ENCODE measurements at places on chromosomes 3 and 15.
A peak's percentile ranks its signal among the peaks of the same experiment; 100 is the strongest.

DNA sequence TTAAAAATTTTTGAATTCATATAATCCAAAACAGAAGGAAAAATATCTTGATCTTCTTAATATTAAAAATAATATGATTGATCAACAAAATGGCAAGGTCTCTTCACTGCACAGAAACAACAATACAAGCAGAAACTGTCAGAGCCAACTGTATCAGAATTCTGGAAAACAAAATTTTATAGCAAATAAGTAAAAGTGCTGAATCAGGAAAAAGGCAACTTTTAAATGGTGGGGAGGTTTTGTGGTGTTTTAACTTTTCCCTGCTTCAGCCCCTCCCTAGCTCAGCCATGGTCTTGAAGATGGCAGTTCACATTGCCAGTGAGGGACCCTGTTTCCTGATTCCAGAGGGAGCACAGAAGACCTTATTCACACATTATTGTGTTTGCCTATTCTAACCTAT lies 37.6 kb downstream of the SPESP1 start:
- H3K27ac ChIP-seq: no peak overlapping the region
- DNase-seq: no peak
- H3K4me1 ChIP-seq: no peaks in the 10 kb centered on the region
- H3K27me3 ChIP-seq: peaks cover 8% of the 10 kb centered on the region
- H3K36me3 ChIP-seq: no peaks in the 10 kb centered on the region

GRCh38 chr3:172073262-172073915 lies 34.0 kb downstream of the FNDC3B start:
- H3K4me1 ChIP-seq: peaks cover 49% of the 10 kb centered on the region
- no peak overlapping the region for H3K4me3 ChIP-seq
- no peak overlapping the region for H3K27ac ChIP-seq
- no peaks in the 10 kb centered on the region for H3K27me3 ChIP-seq

- DNase-seq: no peak
- H3K4me1 ChIP-seq: peaks cover 37% of the 10 kb centered on the region
- H3K27ac ChIP-seq: no peak overlapping the region
- no peaks in the 10 kb centered on the region for H3K27me3 ChIP-seq
Measured at GRCh38 chr3:31962801-31963205, 18.3 kb downstream of the OSBPL10 start.

GRCh38 chr3:124223853-124224252 lies 231.9 kb upstream of the ROPN1 start:
- H3K4me3 ChIP-seq: no peak overlapping the region
- H3K27ac ChIP-seq: no peak overlapping the region
- H3K36me3 ChIP-seq: peaks cover 5% of the 10 kb centered on the region

- DNase-seq: no peak
- H3K36me3 ChIP-seq: peaks cover 14% of the 10 kb centered on the region
- peaks cover 46% of the 10 kb centered on the region for H3K4me1 ChIP-seq
- no peaks in the 10 kb centered on the region for H3K27me3 ChIP-seq
Measured at GRCh38 chr3:5136919-5137429, 14.9 kb downstream of the ARL8B start.

DNA sequence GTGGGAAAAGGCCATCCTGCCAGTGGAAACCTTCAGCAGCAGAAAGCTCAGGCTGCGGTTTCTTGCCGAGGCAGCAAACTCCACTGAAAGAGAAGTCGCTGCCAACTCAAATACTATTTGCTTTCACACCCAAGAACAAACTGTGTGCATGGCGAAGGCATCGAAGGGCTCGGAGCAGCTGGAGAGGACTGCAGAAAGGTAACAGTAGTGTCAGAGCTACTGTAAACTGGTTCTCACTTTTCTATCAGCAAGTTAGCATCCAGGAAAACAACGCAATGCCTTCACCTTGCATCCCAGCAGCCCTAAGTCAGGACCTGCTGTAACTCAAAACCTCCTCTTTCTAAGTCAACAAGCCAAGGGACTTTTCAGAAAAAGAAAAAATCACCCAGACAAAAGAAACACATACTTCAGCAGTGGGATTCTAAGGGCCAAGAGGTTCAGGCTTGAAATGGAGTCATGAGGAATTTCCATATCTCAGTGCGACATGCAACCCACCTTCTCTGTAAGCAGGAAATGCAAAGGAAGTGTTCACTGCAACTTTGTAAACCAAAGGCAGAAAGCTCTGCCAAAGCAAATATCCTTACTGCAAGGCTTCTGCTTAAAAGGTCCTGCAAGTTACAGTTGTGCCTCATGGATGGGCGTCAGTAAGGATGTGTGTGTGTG lies 193.5 kb downstream of the FOXP1 start:
- H3K4me3 ChIP-seq: peak overlapping the region; percentile 46
- H3K36me3 ChIP-seq: no peaks in the 10 kb centered on the region
- H3K27me3 ChIP-seq: no peaks in the 10 kb centered on the region

DNA sequence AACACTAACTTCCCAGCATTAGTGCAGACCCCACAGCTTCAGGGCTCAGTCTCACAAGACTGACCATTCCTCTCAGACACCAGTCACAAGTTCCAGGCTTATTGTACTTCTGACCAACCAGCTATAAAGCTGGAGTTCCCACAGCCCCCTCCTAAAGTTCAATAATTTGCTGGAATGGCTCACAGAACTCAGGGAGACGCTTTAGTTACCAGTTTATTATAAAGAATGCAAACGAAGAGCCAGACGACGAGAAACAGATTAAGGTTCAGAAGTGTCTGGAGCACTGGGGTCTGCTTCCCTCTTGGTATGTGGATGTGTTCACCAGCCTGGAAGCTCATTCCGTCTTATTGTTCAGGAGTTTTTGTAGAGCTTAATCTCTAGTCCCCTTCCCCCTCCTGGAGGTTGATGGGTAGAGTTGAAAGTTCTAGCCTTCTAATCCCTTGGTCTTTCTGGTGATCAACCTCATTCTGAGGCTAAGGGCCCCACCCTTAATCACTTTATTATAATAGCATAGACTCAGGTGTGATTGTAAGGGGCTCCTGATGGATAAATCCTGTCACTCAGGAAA lies 4.8 kb upstream of the CSRNP1 start:
- H3K36me3 ChIP-seq: no peaks in the 10 kb centered on the region
- no peak overlapping the region for H3K4me3 ChIP-seq
- H3K4me1 ChIP-seq: peaks cover 10% of the 10 kb centered on the region
- no peaks in the 10 kb centered on the region for H3K27me3 ChIP-seq

- peak overlapping the region; percentile 44 for H3K4me3 ChIP-seq
- DNase-seq: no peak
- peaks cover 19% of the 10 kb centered on the region for H3K4me1 ChIP-seq
- H3K36me3 ChIP-seq: peaks cover 3% of the 10 kb centered on the region
Measured at GRCh38 chr3:108412121-108412750, 98.2 kb downstream of the MYH15 start.

GRCh38 chr15:80605591-80606150 lies 89.4 kb upstream of the ABHD17C start:
- DNase-seq: no peak
- no peaks in the 10 kb centered on the region for H3K27me3 ChIP-seq
- H3K36me3 ChIP-seq: no peaks in the 10 kb centered on the region

DNA sequence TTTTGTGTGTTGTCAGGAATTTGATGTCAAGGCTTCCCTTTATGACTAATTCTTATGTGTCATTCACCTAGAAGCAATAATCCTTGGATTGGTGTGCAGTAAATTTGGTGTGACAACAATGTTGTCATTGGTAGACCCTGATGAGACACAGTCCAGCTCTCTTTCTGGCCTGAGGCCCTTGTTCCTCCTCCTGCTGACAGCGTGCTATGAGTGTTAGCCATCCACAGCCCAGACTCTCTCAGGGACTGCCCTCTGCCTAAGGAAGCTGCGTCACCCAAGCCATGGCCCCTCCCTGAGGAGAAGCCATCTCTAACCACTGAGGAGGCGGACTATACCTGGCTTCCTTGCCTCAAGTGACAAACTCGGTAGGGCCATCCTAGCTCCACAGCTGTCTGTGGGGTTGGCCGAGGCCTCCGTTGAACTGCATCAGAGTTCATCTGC lies 13.3 kb upstream of the TM4SF1 start:
- H3K27ac ChIP-seq: peak overlapping the region; percentile 70
- no peak for DNase-seq
- peaks cover 18% of the 10 kb centered on the region for H3K4me1 ChIP-seq
- H3K36me3 ChIP-seq: peaks cover 11% of the 10 kb centered on the region

DNA sequence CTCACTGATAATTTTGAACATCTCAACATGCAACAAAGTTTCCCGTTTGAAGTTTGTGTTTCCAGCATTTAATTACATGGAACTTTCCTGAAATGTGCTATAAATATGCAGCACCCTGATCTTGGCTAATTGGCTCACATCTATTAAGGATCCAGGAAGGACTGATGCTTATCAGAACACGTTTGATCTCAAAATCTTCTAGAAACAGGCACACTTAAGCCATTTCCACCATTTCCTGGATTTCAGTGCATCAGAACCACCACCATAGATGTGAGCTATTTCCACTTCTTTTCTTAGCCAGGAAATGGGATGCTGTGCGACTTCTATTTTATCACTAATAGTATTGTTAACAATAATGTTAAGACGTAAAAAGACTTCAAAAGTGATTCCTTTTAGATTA lies 228.9 kb downstream of the FEZF2 start:
- DNase-seq: no peak
- peaks cover 30% of the 10 kb centered on the region for H3K4me1 ChIP-seq
- H3K27me3 ChIP-seq: no peaks in the 10 kb centered on the region
- H3K36me3 ChIP-seq: peaks cover 24% of the 10 kb centered on the region
- no peak overlapping the region for H3K4me3 ChIP-seq
- no peak overlapping the region for H3K27ac ChIP-seq

DNA sequence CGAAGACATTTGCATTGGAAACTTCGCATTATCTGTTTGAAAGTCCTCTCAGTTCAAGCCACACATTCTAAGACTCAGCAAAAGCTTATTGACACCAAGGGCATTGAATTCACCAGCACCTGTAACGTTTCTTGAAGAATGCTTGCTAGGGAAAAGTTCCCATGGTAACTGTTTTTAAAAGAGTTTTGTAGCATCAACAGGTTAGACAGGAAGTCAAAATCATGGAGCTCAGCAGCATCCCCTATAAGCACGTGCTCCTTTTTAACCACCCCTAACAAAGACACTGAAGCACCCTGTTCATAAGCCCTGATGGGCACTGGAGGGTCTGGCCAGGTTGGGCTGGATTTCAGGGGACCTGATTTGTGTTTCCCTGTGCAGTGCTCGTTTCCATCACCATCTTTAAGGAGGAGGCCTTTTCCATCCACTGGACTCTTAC lies 229.7 kb upstream of the BHLHE40 start:
- no peak overlapping the region for H3K4me3 ChIP-seq
- H3K27ac ChIP-seq: peak overlapping the region; percentile 26
- peaks cover 16% of the 10 kb centered on the region for H3K36me3 ChIP-seq
- no peaks in the 10 kb centered on the region for H3K27me3 ChIP-seq

- H3K36me3 ChIP-seq: no peaks in the 10 kb centered on the region
- DNase-seq: no peak
- H3K27me3 ChIP-seq: no peaks in the 10 kb centered on the region
Measured at GRCh38 chr3:106242781-106243180, 374.0 kb upstream of the CBLB start.

All from type B pancreatic cell (in vitro differentiated cells).